Pancreas (tissue), 10 donors: ENCODE measurements at places on chromosomes 2 and 18. TPM values are rescaled to one million over a fixed set of nuclear protein-coding genes. Genes with fewer than 3 reads are reported as not detected.

The GCA gene
- 13.5 TPM for total RNA-seq

The MALT1 gene
- 7.1 TPM for total RNA-seq

The GREB1L gene
- total RNA-seq: 0.14 TPM

The EVX2 gene
- not detected for total RNA-seq

The CCDC85A gene
- total RNA-seq: 0.24 TPM

DNA sequence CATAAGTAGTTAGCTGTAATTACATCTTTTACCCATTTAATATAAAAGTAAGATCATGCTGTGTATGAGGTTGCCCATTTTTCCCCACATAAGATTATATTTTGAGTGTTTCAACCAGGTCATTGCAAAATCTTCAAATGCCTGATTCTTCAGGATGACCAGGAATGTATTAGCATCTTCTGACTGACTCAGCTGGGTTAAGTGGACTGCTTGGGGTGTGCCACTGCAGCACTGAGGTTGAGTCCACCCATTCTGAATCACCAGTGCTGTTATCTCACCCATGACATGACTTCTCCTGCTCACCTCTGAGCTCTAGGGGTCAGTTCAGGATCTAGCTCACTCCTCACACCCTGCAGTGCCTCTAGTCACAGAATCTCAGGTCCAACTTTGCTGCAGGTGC is 576.7 kb upstream of the ZEB2 start:
- no peaks in the 10 kb centered on the region for H3K27me3 ChIP-seq
- no peak for DNase-seq
- H3K36me3 ChIP-seq: no peaks in the 10 kb centered on the region
- H3K4me3 ChIP-seq: no peak overlapping the region
- no peak overlapping the region for H3K27ac ChIP-seq

DNA sequence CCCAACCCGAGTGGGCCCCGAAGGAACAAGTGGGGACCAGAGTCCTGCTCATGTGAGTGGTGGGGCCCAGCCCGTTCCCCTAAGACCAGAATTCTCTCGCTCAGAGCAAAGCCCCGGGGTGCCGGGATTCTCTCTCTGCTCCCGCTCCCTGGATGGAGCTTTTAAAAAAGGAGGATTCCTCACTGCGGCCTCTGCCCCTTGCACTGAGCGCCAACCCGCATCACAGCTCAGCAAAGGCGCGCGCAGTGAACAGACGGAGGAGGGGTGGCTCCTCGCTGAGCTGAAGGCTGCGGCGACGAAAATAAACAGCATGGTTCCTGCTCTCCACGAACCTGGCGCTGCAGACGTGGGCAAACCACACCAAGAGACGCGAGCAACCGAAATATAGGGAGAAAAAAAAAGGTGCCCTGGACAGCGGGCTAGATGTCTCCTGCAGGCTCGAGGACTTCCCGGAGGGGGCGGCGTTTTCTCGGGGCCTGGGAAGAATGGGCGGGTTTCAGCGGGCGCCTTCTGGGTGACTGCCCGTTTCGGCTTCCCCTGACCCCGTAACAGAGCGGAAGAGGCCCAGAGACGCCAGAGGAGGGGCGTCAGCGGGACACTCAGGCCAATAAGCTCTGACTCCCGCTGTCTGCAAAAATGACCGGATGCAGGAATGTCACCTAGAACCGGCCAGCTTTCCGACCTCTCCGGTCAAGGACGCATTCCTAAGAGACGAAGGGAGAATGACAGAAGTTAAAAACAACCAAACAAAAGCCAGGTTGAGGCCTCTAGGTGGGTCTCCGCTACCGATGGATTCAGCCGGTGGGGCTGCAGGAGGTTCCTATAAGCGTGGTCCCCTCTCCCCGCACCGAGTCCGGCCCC is 819 bp upstream of the KLF11 start:
- H3K27ac ChIP-seq: peak overlapping the region; percentile 97
- peak; percentile 89 for DNase-seq
- H3K36me3 ChIP-seq: peaks cover 7% of the 10 kb centered on the region
- no peaks in the 10 kb centered on the region for H3K27me3 ChIP-seq
- H3K4me3 ChIP-seq: peak overlapping the region; percentile 42

DNA sequence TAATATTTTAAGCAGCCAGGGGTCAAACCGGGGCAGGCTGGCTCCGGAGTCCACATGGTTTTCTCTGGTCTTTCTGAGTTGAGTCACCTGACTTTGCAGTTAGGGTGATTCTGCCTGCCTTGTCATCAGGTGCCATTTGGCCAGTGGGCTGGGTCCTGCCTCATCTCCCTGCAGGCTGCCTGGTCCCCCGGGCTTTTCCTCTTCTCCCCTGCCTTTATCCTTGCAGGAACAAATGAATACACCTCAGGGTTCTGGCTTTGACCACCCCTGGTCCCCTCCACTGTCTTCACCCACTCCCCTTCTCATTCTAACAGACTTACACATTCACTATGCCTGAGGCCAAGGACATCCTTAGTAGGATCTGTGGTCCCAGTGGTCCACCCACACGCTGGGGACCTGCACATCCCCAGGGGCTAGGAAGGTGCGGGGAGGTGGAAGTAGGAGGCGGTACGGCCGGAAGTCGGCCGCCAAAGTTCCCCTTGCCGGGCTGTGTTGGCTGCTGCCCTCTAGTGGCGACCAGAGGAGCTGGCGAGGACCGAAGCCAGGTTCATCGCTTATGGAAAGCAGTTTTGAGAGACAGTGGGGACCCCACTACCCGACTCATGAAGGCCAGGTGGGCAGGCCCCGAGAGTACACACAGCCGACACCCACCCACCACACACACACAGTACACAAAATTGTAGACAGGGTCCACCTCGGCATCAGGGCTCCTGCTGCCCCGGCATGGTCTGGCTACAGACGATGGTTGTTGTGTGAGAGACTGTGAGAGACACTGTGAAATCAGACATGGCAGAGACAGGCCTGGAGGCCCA is 6.3 kb upstream of the TEX261 start:
- H3K27me3 ChIP-seq: no peaks in the 10 kb centered on the region
- peak overlapping the region; percentile 6 for H3K4me3 ChIP-seq
- H3K36me3 ChIP-seq: no peaks in the 10 kb centered on the region
- peak; percentile 80 for DNase-seq
- H3K4me1 ChIP-seq: no peaks in the 10 kb centered on the region
- no peak overlapping the region for H3K27ac ChIP-seq

- H3K4me1 ChIP-seq: no peaks in the 10 kb centered on the region
- no peak for DNase-seq
- no peaks in the 10 kb centered on the region for H3K27me3 ChIP-seq
Measured at GRCh38 chr2:127661072-127661649, 14.2 kb downstream of the LIMS2 start.

DNA sequence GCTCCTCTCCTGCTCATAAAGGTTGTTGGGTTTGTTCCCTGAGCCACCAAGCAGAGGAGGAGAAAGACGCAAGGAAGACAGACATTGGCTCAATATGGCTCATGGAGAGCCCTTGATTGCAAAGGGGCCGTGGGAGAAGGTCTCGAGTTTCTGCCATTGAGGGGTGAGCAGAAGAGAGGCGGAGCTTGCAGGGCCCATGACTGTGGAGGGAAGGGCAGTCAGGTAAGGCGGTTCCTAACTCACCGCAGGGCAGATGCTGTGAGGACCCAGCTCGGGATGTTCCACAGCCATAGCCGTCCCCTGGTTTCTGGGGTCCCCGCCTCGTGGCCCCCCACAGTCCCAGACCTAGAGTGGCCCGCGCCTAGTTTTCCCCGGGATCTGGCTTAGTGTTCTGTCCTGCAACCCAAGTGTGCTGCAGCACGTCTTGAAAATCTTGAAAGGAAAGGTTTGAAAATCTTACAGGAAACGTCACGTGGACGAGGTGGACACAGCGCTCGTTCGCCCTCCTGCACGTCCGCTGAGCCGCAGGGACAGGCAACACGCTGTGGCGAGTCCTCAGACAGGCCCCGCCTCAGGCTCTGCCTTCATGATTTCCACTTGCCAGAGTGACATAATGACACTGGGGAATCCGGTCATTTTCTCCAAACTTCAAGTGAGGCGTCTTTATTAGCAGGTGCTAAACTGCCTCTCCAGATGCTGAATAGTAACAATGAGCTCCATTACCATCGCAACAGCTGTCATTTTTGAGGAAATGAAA is 105.5 kb upstream of the HDAC4 start:
- no peak overlapping the region for H3K4me3 ChIP-seq
- H3K4me1 ChIP-seq: no peaks in the 10 kb centered on the region
- no peaks in the 10 kb centered on the region for H3K27me3 ChIP-seq
- no peak for DNase-seq

- peak overlapping the region; percentile 46 for H3K4me3 ChIP-seq
- peaks cover 14% of the 10 kb centered on the region for H3K4me1 ChIP-seq
- peak overlapping the region; percentile 90 for H3K27ac ChIP-seq
- H3K27me3 ChIP-seq: no peaks in the 10 kb centered on the region
Measured at GRCh38 chr2:95165030-95165370, 609 bp upstream of the ZNF2 start.

DNA sequence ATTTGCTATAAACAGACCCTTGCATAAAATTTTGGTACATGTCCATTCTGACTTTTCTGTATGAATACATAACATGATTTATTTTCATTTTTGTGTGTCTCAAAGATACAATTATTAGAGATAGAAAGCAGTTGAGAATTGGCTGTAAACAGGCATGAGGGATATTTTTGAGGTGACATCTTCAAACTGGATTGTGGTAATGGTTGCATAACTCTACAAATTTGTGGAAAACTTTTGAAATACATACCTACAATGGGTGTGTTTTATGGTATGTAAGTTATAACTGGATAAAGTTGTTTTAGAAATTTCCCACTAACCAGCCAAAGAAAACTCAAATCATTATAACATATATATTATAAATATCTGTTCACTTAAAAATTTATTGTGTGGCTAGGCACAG is 39.6 kb downstream of the GREB1L start:
- no peak overlapping the region for H3K27ac ChIP-seq
- no peaks in the 10 kb centered on the region for H3K36me3 ChIP-seq
- H3K4me3 ChIP-seq: no peak overlapping the region
- peaks cover 4% of the 10 kb centered on the region for H3K27me3 ChIP-seq

DNA sequence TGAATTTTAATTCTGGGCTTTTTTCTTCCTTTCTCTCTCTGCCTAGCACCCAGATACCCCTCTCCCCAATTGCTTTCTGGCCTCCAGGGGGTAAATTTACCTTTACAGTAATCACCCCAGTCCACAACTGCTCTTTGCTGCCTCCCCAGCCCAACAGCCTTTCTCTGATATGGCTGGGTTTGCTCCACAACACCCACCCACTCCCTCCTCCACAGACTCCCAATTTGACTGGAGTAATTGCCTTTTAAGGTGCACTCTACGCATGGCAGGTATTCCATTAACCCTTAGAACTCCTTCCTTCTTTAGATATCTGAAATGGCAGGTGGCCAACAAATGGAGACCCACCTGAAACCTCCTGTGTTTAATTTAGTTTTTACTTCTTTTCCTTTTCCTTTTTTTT is 3.6 kb downstream of the CELF4 start:
- DNase-seq: no peak
- no peaks in the 10 kb centered on the region for H3K27me3 ChIP-seq
- H3K4me1 ChIP-seq: peaks cover 3% of the 10 kb centered on the region
- H3K27ac ChIP-seq: no peak overlapping the region

- H3K27me3 ChIP-seq: no peaks in the 10 kb centered on the region
Measured at GRCh38 chr2:44789971-44790721, 151.4 kb upstream of the SIX3 start.

DNA sequence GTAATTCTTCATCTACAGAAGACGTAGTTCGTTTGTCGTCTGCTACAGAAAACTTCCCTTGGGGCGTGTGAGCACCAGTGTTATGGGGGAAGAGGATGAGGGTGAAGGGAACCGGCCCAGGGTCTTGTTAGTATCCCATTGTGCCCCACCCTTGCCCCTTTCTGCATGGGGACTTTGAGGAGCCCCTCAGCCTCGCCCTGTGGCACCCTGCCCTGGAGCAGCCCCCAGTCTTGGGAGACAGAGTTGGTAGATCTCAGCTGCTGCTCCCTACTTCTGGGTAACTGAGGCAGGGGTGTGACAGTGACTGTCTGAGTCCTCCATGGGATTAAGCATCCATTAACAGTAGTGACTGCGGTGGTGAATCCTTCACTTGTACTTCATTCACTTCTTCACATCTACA is 50.1 kb downstream of the RNF144A start:
- no peak for DNase-seq
- no peak overlapping the region for H3K27ac ChIP-seq
- H3K4me3 ChIP-seq: no peak overlapping the region
- no peaks in the 10 kb centered on the region for H3K27me3 ChIP-seq
- H3K4me1 ChIP-seq: no peaks in the 10 kb centered on the region

DNA sequence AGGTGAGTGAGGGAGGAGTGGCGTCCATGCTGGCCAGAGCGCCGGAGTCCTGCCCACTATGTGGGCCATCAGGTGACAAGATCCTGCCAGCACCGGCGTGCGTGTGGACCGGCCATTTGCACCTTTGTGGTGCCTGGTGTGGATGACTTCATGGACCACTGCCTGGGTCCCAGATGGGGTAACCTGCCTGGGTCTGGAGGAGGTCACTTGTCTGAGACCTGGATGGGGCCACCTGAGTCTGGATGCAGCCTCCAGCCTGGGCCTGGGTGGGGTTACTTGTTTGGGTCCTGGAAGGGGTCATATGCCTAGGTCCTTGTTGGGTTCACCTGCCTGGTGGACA is 299.6 kb downstream of the NDUFA10 start:
- no peak overlapping the region for H3K4me3 ChIP-seq
- no peak overlapping the region for H3K27ac ChIP-seq
- H3K4me1 ChIP-seq: no peaks in the 10 kb centered on the region
- DNase-seq: no peak
- H3K27me3 ChIP-seq: no peaks in the 10 kb centered on the region

DNA sequence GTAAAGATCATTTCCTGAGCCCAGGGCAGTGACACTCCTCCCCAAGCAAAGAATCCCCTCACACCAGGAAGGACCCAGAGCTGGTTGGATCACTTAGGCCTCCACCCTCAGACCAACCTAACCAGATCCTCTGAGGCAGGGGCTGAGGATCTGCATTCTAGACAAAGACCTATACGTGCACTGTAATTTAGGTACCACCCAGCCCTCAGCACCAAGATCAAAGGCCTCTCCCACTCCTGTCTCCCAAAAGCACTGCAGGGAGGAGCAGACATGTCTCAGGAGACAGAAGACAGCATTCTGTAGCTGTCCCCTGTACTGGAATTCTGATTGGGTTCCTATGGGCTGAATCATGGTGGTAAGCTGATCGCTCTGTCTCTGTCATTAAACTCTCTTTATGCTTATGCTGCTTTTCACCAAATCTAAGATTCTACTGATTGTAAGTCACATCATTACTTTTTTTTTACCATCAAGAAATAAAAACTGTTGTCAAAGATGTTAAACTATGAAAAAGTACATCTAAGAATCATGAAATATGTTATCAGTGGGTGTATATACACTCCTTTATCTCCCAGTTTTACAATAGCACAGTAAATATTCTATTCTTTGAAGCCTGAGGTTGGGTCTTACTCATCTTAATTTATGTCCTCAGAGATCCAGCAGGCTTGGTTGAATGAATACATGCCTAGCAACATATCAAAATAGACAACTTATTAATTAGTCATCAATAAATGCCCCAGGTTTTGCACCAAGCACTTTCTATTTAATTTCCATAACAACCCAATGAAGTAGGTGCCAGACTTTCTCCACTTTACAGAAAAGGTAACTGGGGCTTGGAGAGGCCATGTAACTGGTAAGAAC is 28.3 kb downstream of the MCFD2 start:
- DNase-seq: no peak
- H3K27me3 ChIP-seq: no peaks in the 10 kb centered on the region
- H3K4me3 ChIP-seq: no peak overlapping the region
- no peak overlapping the region for H3K27ac ChIP-seq
- H3K4me1 ChIP-seq: no peaks in the 10 kb centered on the region
- H3K36me3 ChIP-seq: no peaks in the 10 kb centered on the region

- no peak overlapping the region for H3K4me3 ChIP-seq
- peaks cover 5% of the 10 kb centered on the region for H3K4me1 ChIP-seq
- no peaks in the 10 kb centered on the region for H3K36me3 ChIP-seq
Measured at GRCh38 chr18:21660078-21660477, 44.5 kb downstream of the ABHD3 start.
